Naive thymus-derived CD8-positive, alpha-beta T cell (primary cell): ENCODE measurements at places on chromosomes 11 and 22.

GRCh38 chr22:20001082-20001638 lies 15.5 kb downstream of the ARVCF start:
- no peak for DNase-seq

DNA sequence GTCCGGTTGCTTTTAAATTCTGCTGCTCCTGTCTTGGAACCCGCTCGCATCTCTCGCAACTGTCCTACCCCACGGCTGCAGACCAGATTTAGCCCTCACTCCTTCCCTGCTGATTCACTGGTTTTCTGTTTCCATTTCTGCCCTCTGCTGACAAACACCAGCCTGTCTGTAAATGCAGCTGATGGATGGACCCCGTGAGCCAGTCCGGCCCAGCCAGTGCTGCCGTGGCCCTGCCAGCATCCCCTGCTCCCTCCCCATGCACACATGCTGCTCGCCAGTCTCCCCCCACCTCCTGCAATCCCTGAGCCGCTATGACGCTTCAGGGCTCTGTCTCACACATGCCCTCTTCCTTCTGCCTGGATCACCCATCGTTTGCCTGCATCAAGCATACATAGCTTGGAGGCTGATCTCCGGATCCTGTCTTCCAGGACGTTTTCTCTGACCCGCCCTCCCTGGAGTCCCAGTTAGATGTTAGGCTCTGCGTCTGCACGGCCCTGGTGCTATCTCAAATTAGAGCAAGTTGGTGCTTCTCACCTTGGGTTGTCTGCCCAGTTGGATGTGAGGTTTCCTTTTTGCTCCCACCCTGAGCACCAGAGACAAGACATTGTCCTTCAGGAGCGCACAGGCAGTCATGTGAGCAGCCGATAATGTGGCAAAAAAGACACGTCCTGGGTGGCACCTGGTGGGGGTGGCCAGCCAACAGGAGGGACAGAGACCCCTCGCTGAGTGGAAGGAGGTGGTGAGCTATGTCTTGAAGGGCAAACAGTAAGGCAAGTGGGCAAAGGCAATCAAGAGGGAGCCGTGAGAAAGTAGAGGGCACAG lies 4.3 kb upstream of the ACR start:
- no peak for DNase-seq

GRCh38 chr22:29231971-29232959 lies 26.6 kb downstream of the EMID1 start:
- no peak for DNase-seq

DNA sequence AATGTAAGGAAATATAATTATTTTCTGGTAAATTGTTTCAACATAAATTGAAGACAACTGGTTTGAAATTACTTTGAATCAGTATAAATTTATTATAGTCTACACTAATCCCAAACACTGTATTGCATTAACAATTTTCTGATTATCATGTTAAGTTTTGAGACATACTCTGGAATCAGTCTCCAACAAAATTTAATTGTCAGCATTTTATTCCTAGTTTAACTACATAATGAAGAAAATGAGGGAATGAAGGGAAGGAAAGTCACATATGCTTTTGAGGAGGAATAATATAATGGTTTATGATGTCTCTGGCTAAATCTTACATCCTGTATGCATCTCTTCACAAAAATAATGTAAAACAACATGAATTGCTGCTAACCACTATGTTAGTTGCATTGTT lies 14.2 kb downstream of the OR52E1 start:
- DNase-seq: no peak

GRCh38 chr11:123047266-123047946 lies 14.5 kb downstream of the HSPA8 start:
- DNase-seq: no peak

GRCh38 chr11:118239509-118240205 lies 12.5 kb downstream of the MPZL3 start:
- DNase-seq: no peak

DNA sequence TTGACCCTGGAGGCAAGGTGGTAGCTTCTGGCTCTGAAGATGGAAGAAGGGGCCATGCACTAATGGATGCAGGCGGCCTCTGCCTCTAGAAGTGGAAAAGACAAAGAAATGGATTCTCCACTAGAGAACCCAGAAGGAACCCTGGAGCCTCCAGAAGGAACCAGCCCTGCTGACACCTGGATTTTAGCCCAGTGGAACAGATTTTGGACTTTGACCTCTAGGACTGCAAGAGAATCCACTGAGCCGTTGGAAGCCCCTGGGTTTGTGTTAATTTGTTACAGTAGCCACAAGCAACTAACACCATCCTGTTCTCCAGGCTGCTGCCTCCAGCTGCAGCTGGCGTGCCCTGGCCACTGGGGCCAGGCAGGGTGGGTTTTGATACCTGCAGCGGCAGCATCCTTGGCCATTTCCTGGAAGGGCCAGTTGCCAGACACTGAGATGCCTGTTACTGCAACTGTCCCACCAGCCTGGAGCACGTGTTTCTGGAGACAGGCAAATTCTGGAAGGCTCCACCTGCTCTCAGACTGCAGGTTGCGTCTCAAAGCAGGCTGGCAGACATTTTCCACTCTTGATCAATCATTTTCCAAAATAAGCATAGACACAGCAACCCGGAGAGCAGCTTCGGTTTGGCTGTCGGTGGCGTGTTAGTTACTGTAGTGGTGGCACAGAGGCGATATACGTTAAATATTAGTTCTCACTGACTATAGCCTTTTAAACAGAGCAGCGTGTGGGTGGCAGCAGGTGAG lies 76.8 kb upstream of the PARVG start:
- no peak for DNase-seq

- DNase-seq: no peak
Measured at GRCh38 chr11:42661942-42662341, 649.9 kb upstream of the API5 start.

GRCh38 chr11:17579451-17579850 lies 32.4 kb downstream of the OTOG start:
- DNase-seq: no peak

- DNase-seq: no peak
Measured at GRCh38 chr22:36258701-36259614, 6.0 kb downstream of the APOL1 start.

DNA sequence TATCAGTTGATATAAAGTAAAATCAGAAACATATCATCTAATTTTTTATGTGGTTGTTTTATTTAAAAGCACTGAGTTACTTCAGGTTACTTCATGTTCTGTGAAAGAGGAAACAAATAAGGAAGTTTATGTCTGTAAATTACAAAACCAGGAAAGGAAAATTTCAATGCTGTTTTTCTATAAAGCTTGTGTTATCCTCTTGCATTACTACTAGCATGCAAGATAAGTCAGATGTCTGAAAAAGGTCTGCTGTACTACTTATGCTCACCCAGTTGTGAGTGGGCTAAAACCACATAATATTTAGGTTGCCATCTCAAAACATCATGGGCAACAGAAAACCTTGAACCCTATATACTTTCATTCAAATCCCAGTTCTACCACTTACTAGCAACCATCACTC lies 121.5 kb downstream of the ATG16L2 start:
- DNase-seq: no peak

- DNase-seq: no peak
Measured at GRCh38 chr11:116849060-116849459, 11.6 kb upstream of the APOA1 start.

DNA sequence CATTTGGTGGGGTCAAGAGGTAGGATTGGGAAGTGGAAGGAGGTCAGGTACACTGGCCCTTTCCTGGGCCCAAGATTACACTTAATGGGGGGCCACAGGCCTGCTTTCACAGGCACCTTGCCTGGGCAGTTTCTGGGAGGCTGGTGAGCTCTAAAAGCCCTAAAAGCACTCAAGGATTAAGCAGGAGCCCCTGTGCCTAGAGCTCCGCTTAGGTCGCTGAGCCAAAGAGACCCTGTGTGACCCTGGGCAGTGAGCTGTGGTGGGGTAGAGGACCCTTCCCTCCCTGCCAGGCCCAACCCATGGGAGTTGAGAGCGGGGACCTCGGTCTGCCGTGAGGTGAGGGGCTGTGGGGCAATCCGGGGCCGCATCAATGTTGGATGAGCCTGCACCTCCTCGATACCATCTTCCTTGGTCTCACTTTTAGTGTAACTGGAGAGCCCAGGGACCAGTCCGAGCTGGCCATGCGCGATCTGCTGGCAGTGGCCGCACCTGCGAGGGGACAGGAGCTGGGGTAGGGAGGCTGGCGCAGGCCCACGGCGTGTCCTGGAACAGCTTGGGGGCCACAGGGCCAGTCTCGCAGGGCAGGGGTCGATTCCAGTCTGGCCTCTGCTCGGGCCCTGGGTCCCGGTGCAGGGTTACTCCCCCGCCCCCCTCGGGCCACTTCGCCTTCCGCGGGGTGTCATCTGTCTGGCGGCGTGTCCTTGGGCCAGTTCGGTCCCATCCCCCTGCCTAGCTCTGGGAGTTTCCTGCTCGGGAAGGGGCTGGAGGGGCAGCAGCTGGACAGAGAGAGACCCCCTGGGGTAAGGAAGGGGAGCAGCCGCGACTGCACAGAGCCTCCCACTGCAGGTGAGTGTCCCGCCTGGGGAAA lies 44.3 kb downstream of the EIF3F start:
- no peak for DNase-seq

DNA sequence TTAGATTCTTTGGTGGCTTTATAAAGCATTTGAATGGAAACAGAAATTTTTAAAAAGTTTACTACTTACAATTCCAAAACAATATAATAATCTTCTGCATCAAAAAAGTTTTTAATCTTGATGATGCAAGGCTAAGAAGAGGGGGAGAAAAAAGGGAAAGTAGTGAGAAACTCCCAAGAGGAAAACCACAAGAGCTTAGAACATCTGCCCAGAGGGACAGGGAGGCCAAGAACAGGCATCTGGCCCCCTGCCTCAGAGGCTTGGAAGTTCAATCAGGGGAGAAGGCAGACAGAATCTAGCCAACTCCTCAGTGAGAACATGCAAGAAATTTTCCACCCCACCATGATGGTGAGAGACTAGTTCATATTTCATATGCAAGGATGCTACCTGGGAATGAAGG lies 23.8 kb upstream of the TTC28 start:
- DNase-seq: no peak

DNA sequence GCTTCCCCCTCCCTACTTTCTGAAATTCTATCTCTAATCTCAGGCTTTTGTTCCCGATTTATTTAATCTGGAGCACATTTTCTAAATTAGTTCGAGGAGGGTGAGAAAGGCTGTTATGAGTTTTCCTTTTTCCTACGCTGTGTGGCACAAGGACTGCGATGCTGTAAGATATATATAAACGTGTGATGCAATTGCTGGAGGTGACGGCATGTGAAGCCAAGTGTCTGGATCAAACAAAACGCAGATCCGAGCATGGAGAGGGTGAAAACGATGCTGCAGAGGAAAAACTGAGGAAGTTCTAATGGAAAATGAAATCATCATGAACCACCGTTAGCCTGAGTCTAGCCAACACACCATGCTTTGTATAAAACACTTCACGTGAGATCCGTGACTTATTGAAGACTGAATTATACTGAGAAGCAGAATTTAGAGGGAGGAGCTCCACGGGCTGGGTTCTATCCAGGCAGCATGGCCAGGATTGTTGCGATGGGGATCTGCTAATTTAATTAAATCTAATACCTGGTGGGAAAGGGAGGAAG lies 4.4 kb downstream of the PKNOX2 start:
- no peak for DNase-seq
